ENCODE measurements at places on chromosomes 1 and 21. TPM values are rescaled to one million over a fixed set of nuclear protein-coding genes. Genes with fewer than 3 reads are reported as not detected.

- DNase-seq = no peak
Measured at GRCh38 chr21:45052960-45053359, 21.4 kb upstream of the ADARB1 start.

GRCh38 chr1:218495931-218496330 lies 150.8 kb downstream of the TGFB2 start:
- DNase-seq = no peak

SMPDL3B gene
- total RNA-seq = 0.53 TPM

DNA sequence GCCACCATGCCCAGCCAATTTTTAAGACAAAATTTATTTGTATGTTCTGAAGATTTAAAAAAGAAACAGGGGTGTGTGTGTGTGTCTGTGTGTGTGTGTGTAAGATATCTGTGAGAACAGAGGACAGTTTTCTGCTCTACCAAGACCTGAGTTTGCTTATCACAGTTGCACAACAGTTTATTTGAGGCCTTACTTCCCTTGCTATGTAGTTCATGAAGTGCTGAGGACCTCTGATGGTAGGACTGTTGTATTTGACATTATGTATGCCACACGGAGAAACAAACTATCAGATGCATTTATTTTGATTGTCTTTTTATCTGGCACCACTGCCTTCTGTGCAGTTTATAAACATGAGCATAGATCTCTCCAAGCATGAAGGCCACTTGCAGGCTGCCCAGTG lies 355.2 kb downstream of the PBX1 start:
- DNase-seq = no peak

GRCh38 chr1:42720868-42721267 lies 19.2 kb downstream of the CLDN19 start:
- DNase-seq = no peak
